NCI-H226 (cell line): ENCODE measurements at places on chromosomes 12 and 14.

DNA sequence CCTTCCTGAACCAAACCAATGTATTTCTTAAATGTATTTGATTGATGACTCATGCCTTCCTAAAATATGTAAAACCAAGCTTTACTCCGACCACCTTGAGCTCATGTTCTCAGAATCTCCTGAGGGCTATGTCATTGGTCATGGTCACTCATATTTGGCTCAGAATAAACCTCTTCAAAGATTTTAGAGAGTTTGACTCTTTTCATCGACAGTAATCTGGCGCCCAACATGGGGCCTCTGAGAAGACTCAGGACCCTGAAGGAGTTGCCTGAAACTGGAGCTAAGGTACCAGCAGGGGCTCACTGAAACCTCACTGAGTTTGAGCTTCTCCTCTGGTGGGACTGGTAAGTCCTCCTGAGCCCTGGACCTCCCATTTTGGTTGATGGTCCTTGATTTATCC is 17.2 kb upstream of the PSMC1 start:
- no peak for DNase-seq

- no peak for DNase-seq
These were observed 5.3 kb downstream of the LTBP2 start for GRCh38 chr14:74606727-74607126.

GRCh38 chr14:102779574-102780315 is 2.5 kb downstream of the TRAF3 start:
- DNase-seq = peak; percentile 17

GRCh38 chr12:95851606-95852005 is 7.1 kb upstream of the SNRPF start:
- no peak for DNase-seq

DNA sequence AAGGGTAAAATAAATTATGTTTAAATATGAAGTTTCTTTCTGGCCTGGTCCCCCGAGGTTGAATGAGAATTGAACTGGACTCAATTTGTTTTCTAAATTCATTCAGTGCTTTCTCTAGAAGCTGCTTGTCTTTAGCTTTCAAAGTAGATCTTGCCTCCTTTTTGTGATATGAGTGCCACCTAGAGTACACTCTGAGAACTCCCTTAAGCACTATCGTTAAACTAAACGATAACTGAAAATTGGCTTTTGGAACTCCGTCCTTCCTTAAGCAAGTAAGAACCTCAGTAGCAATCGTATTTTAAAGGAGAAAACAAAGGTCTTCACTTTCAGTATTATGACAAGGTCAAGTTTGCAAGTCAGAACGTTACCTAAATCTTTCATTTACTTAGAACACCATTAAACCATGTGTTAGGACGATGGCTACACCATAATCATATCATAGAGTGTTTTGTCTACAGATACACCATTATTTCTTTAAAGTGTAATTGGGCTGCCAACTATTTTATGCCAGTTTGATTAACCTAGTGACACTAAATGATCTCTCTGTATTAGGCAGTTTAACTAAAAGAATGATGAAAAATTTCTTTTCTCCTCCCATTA is 364.8 kb downstream of the SNAPC1 start:
- DNase-seq = peak; percentile 12

- DNase-seq = no peak
These were observed 28.1 kb downstream of the BLTP3B start for GRCh38 chr12:100114574-100114973.

- no peak for DNase-seq
These were observed 10.4 kb downstream of the OR5AU1 start for GRCh38 chr14:21145437-21145836.

GRCh38 chr12:98109266-98109665 is 406.1 kb upstream of the TMPO start:
- no peak for DNase-seq

DNA sequence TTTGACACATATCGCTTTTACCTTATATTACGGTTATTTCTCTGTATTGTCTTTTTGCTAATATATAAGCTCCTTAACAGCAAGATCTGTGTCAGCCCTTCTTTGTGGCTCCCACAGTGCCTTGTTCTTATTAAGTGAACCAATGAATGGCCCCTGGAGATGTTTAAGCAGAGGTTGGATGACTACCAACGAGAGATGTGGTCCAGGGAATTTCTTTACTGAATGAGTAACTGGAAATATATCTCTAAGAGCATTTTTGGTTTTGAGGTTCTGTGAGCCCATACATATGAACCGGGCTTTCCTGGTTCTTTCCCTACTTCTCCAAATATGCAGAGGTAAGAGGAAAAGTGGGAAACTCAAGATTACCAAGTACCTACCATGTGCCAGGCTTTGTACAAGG is 23.5 kb downstream of the CALCOCO1 start:
- DNase-seq = no peak

DNA sequence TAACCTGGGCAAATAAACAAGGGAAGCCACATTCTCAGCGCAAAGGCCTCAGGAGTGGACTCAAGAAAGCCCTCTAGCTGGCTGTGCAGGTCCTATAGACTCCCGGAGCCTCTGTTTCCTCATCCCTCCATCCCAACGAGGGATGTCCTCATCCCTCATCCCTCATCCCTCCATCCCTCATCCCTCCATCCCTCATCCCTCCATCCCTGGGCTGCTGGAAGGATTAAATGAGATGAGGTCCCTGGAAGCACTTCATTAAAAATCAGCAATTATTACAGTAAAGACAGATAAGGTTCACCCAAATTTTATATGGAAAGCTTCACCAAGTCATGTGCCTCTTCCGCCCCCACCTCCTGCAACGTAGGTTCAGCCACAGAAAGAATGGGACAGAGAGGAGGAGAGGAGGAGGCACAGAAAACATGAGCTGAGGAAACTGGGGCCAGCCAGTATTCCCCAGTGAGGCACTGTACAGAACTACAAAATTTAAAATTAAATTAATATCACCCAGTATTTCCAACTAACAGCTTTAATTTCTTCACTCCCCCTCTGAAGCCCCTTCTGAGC is 4.8 kb downstream of the ITPK1 start:
- DNase-seq = no peak

DNA sequence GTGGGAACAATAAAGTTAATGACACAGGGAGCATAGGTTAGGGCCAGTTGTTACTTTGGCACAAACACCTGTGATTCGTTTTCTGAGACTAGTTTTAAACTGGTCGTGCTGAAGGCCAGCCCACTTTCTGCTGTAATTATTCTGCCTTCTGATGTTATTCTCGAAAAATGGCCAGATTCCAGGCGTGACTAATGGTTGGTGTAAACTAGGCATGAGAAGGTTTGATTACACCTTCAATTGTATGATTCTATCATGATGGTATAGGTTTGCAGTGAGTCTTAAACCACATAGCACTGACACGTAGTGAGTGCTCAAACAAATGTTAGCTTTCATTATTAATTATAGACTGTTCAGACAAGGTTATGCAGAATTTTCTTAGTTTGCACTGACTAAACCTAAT is 39.0 kb downstream of the CKB start:
- peak; percentile 84 for DNase-seq

DNA sequence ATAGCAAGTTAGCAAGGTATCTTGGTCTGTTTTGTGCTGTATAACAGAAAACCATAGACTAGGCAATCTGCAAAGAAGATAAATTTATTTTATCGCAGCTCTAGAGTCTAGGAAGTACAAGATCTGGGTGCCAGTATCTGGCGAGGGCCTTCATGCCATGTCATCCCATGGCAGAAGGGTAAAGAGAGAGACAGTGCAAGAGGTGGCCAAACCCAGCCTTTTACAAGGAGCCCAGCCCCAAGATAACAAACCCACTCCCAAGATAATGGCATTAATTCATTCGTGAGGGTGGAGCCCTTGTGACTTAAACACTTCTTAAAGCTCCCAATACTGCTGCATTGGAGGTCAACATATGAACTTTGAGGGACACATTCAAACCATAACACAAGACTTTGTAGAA is 16.9 kb downstream of the RPS29 start:
- no peak for DNase-seq

DNA sequence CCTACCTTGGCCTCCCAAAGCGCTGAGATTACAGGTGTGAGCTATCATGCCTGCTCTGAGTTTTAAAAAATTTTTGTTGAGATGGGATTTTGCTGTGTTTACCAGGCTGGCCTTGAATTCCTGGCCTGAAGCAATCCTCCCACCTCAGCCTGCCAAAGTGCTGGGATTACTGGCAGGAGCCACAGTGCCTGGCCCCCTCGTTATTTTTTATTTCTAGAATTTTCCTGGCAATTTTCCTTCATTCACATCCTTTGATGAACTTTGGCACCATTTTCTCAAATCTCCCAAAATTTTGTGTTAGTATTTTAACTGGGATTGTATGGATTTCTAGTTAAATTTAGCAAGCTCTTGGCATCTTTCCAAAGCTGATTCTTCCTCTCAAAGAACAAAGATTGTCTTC is 24.6 kb upstream of the SCARB1 start:
- DNase-seq = no peak

DNA sequence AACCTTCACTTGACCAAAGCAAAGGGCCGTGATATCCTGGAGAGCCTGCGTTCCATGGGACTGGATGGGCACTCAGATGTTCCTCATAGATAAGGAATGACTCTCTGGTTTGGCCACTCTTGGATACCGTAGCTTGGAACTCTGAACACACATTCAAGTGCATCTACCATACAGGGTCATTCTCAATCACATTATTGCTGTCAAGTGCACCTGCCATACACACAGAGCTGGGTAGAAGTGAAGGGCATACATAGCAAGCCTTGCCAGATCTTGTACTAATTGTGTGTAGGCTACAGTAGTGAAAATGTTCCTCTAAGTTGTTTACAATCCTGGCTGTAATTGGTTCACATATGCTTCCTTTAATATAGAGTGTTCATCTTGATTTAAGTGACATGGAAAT is 58.3 kb downstream of the PELI2 start:
- DNase-seq = no peak

DNA sequence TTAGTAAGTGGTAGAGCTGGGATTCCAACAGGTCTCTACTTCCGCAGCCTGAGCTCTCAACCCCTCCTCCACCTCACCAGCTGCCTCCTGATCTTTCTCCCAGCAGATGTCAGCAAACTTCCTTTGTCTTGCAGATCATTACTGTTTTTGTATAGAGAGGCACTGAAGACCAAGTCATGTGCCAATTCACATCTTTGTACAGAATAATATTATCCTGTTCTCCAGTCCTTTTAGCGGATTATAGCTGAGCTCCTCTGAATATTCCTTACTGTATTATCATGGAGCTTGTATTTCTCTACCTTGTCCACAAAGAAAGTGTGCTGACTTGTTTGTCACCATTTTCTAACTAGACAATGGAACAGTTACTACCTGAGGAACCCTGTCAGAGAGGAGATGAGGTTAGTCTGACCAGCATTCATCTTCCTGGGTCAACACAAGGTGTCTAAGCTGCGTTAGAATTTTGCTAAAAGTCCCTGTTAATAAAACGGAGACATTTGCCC is 142.3 kb upstream of the ARHGAP5 start:
- peak; percentile 45 for DNase-seq
